ENCODE measurements at places on chromosomes 7 and 10. TPM values are rescaled to one million over a fixed set of nuclear protein-coding genes. Genes with fewer than 3 reads are reported as not detected.

The PSPH gene
- total RNA-seq, result 25.7 TPM

The BCL7B gene
- total RNA-seq, result 77.8 TPM

The PRTFDC1 gene
- 17.3 TPM for total RNA-seq

The CTBP2 gene
- 99.8 TPM for total RNA-seq

The CSGALNACT2 gene
- 13.3 TPM for total RNA-seq

The PTF1A gene
- not detected for total RNA-seq

Data from A549 treated with Mapracorat at 1 μM for 4 hours (cell line).